ENCODE measurements at places on chromosomes 2 and 18. TPM values are rescaled to one million over a fixed set of nuclear protein-coding genes. Genes with fewer than 3 reads are reported as not detected.

Gene TMEM198
- polyA plus RNA-seq: 10.4 TPM

Gene COL4A3
- 0.12 TPM for polyA plus RNA-seq

Gene PLCL1
- not detected for polyA plus RNA-seq

Gene COL4A4
- polyA plus RNA-seq: 0.33 TPM

Gene CFAP210
- 0.03 TPM for polyA plus RNA-seq

DNA sequence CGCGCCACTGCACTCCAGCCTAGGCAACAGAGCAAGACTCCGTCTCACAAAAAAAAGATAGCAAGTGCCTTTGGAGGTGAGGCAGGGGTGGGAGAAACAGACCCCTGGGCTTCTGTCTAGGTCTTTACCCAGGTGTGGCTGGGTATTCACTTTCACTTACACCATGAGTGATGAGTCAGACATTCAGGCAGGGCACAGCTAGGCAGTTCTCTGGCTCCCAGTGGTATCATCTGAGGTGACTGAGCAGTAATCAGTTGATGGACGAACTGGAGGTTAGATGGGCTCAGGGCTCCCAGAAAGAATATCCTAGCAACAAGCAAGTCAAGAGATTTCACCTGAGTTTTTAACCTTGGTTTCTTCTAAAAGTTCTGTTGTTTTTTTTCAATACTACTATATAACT lies 107.0 kb upstream of the RAB6C start:
- H3K27me3 ChIP-seq: no peaks in the 10 kb centered on the region
- no peaks in the 10 kb centered on the region for H3K4me1 ChIP-seq
- no peak overlapping the region for H3K27ac ChIP-seq
- H3K36me3 ChIP-seq: no peaks in the 10 kb centered on the region
- H3K4me3 ChIP-seq: no peak overlapping the region

DNA sequence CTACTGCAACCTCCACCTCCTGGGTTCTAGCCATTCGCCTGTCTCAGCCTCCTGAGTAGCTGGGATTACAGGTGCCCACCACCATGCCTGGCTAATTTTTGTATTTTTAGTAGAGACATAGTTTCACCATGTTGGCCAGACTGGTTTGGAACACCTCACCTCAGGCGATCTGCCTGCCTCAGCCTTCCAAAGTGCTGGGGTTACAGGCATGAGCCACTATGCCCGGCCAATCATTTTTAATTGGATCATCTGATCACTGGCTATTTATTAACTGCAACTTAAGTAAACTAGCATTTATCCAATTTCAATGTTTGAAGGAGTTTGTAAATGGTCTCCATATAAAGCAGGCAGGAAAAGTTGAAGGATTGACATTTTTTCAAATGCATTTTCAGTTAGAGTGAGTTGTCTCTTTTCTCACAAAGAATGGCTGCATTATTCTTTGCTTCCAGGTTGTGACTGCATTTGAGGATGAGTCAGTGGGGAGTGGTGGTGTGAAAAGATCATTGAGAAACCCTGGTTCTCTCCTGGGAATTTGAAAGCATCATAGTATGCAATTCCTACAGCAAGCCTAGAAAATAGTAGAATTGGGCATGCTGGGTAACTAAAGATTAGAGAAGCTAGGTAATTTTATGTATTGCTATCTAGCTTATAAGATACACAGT lies 431.1 kb upstream of the ZEB2 start:
- no peaks in the 10 kb centered on the region for H3K27me3 ChIP-seq
- no peak overlapping the region for H3K27ac ChIP-seq
- no peaks in the 10 kb centered on the region for H3K36me3 ChIP-seq
- H3K4me3 ChIP-seq: no peak overlapping the region
- no peaks in the 10 kb centered on the region for H3K4me1 ChIP-seq

DNA sequence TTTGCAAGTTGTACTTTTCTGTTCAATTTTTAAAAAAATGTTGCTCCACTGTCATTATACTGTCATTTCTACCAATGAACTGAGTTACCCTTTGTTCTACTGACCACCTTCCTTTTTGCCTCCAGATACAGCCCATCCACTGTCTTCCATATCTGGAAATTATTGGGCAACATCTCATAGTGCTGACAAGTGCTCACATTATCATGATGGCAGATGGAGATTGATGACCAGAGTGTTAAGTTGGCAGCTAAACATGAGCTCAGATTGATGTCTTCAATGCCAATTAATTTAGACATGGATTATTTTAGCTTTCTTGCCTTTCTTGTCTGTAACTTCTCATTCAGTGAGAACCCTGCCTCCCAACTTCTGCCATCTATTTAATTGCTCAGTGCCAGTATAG lies 76.6 kb downstream of the KIAA1328 start:
- H3K27ac ChIP-seq: no peak overlapping the region
- DNase-seq: no peak
- no peaks in the 10 kb centered on the region for H3K36me3 ChIP-seq
- H3K27me3 ChIP-seq: no peaks in the 10 kb centered on the region

- peaks cover 15% of the 10 kb centered on the region for H3K36me3 ChIP-seq
- H3K4me3 ChIP-seq: no peak overlapping the region
- peaks cover 28% of the 10 kb centered on the region for H3K4me1 ChIP-seq
- H3K27ac ChIP-seq: peak overlapping the region; percentile 69
- peak; percentile 96 for DNase-seq
Observed at GRCh38 chr2:231714639-231715498, 6.5 kb downstream of the PTMA start.

DNA sequence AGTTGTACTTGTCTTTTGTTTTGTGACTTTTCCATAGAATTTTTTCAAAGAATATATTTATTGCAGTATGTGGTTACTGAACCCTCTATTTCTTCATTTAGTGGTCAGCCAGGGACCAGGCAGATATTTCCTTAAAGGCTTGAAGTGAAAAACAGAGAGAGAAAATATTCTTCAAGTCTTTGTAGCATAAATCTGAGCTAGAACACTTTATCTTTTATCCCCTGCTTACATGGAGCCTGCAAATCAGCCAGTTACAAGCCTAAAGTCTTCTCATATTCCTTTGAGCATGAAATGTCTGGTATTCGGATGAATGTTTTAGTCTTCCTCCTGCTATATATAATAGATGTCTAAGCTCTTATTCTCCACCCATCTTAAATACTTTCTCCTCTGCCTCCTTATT lies 1557.5 kb upstream of the ACVR2A start:
- H3K36me3 ChIP-seq: no peaks in the 10 kb centered on the region
- no peak overlapping the region for H3K4me3 ChIP-seq
- no peaks in the 10 kb centered on the region for H3K4me1 ChIP-seq
- DNase-seq: no peak
- no peak overlapping the region for H3K27ac ChIP-seq

Data from H1 (cell line).